ENCODE measurements at places on chromosomes 4 and X.

DNA sequence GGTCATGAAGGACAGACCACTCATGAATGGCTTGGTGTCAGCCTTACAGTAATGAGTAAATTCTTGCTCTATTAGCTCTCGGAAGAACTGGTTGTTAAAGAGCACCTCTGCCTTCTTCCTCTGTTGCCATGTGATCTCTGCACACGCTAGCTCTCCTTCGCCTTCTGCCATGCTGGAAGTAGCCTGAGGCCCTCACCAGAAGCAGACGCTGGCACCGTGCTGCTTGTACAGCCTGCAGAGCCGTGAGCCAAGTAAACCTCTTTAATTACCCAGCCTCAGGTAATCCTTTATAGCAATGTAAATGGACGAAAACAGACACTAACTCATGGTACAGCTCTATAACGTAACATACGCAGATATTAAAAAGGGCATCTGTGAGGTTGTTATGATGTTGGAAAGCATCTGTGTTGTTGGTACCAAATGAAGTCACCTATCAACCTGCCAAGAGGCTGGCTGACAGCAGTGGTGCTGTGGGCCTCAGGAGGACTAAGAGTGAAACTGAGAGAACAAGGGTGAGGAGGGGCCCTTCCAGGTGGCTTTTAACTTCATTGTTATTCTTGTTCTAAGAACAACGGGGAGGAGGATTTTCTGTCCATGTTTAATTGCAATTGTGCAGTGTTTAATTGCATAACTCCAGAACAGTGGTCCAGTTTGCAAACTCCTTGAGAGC is 69.2 kb downstream of the CRMP1 start:
- no peak for DNase-seq

DNA sequence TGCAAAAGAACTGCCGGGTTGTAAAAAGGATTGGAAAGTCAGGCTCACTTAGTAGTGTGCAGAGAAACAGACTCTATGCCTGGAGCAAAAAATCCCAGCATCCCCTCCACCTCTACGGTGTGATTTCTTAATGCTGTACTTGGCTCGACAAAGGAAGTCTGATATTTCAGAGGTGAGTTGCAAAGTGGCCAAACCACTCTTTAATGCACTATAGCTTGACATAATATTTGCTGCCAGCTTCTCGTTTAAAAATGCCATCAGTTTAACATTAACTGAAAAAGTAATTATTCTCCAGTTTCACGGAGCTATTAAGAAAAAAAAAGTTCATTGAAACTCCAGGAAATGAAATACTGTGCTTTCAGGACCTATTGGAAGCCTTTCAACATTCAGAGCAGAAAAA is 448.3 kb upstream of the ZFP42 start:
- DNase-seq = no peak

GRCh38 chrX:31166416-31166815 is 94.6 kb upstream of the FTHL17 start:
- DNase-seq = no peak

GRCh38 chrX:12582649-12583048 is 208.6 kb upstream of the PRPS2 start:
- no peak for DNase-seq

GRCh38 chr4:153728660-153729059 is 31.2 kb downstream of the RNF175 start:
- DNase-seq = no peak

DNA sequence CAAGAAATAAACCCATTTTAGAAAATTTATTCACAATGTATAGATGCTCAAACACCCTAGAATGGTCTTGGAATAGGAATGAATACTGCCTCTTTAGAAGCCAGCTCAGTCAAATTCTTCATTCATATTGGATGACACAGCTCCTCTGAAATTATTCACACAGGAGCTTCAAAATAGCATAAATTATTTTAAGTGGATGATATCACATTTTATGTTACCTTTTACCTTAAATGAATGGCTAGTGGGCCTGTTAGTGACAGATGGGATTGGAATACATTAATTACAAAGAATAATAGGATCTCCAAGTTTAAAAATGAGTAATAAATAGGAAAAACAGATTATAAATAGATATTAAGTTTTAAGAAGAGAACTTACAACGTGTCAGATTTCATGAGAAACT is 184.4 kb downstream of the GABRB1 start:
- no peak for DNase-seq

DNA sequence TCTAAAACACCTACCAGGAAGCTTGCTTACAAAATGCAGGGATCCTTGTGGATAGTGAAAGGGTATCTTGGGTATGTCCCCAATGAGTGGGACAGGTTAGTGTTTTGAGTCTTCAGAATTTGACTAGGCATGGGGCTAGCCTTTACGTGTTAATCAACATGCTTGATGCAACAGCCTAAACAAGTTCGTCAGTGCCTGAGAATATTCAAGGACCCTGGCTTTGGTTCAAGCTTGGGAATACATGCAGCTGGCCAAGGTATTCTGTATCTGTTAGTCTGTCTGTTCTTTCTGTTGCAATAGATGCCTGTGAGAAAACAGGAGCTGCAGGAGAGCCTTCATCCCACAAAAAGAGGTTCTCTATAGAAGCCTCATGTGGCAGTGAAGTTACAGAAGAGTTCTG is 149.5 kb downstream of the CCNG2 start:
- no peak for DNase-seq

DNA sequence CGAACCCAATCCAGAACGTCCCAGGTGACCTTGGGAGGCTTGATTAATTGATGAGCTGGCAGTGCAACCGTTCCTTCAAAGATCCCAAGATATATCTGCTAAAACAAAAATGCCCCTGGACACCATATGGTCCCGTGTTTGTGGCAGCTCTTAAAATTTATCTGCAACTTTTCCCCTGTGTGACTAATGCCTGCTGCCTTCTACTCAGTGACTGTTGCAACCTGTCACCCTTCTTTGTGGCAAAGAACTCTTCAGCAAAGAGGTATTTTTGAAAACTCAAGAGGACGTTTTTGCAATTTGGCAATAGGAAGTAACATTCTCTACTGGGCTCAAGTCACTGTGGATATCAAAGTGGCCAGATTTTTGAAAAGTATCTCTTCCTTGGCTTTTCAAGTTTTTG is 75.8 kb upstream of the SOD3 start:
- DNase-seq = no peak

DNA sequence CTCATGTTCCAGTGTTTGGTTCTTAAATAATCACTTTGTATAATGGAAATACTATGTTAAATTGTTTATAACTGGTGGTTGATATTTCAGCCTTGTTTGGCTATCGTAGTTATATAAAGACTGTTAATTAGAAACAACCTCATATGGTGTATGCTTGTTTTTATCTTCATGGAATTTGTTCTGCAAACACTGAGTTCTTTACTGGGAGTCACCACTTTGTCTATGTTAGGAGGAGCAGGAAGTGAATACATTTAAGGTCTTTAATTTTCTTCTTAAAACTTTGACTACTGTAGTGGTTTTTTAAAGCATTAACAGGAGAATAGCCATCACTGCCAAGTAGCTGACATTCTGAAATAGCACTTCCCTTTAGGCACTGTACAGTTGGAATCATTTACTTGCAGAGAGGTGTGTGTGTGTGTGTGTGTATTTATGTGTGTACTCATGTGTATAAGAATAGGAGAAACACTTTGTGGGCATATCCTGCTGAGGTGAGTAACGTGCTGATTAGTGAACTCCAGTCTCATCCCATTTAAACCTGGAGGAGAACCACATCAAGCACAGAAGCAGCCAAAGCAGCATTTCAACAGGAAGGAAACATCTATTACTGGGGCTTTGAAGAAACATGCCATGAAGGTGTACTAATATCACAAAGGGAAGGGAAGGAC is 37.8 kb downstream of the TET2 start:
- peak; percentile 88 for DNase-seq

- no peak for DNase-seq
Measured at GRCh38 chrX:17778997-17779396, 41.7 kb downstream of the SCML1 start.

DNA sequence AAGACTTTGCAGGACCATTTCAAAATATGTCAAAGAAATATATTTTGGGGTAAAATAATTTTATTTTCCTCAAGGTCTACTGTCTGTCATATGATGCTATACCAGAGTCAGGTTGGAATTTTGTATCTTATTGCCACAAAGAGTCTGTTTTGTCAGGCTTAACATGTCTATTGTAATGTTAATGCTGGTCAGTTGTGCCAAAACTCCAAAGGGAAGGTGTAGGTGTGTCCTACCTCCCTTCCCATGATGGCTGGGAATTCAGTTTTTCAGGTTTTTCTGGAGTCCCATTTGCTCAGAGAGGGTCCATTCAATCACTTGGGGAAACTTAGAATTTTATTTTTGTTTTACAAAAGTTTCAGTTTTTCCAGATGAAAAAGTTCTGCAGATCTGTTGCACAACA is 33.3 kb upstream of the SLC25A4 start:
- DNase-seq = no peak

DNA sequence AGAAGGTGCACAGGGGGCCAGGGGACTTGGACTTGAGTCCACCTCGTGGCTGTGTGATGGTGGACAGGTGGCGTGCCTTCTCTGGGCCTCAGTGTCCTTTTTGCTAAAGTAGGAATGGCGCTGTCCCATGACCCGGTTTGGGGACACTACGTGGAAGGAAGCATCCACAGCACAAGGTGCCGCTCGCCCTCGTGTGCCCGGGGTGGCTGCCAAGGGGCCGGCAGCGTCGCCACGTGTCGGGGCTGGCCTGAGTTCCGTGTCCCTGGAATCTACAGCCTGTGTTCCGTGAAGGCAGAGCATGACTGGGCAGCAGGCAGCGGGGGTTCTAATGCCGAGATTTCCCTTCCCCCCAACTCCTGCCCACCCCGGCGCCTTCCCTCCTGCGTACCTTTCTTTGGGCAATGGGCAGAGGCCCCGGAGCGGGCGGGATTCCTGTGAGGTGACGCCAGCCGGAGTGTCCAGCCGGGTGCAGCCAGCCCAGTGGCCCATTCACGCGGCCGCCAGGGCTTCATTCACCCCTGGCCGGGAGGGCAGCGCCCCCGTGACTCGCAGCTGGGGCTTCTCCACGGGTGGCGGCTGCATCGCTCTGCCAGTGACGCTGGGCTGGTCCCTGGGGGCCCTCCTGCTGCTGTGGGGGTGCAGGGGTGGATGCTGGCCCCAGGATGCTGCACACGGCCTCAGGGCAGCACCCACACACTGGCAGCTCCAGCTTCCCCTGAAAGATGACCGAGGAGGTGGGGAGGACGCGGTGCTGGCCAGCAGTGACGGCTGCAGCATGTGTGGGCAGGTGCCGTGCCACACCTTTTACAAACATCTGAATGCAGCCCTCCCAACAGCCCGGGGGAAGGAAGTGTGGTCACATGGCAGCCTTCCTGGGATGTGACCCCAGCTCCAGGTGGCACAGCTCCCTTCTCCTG is 21.2 kb downstream of the DOK7 start:
- DNase-seq = peak; percentile 93

DNA sequence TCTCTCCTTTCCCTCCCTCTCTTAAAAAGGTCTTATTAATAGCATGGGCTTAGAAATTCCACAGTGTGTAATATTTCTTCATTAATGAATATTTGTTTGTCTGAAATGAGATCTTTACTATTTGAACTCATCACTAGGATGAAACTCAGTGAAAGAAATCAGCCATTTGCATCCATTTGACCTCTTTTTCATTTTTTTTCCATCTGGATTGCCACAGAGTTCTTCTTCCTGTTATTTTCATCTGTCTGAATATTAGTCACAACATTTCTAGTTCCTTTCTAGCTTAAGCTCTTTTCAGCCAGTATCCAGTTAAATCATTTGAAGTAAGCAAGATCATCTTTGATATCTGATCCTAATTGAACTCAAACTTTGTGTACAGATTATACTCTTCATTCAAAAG is 69.2 kb upstream of the PLS3 start:
- no peak for DNase-seq

GRCh38 chr4:56531823-56532222 is 26.2 kb downstream of the ARL9 start:
- DNase-seq = no peak

- peak; percentile 6 for DNase-seq
Measured at GRCh38 chr4:83751336-83751949, 215.5 kb downstream of the GPAT3 start.

DNA sequence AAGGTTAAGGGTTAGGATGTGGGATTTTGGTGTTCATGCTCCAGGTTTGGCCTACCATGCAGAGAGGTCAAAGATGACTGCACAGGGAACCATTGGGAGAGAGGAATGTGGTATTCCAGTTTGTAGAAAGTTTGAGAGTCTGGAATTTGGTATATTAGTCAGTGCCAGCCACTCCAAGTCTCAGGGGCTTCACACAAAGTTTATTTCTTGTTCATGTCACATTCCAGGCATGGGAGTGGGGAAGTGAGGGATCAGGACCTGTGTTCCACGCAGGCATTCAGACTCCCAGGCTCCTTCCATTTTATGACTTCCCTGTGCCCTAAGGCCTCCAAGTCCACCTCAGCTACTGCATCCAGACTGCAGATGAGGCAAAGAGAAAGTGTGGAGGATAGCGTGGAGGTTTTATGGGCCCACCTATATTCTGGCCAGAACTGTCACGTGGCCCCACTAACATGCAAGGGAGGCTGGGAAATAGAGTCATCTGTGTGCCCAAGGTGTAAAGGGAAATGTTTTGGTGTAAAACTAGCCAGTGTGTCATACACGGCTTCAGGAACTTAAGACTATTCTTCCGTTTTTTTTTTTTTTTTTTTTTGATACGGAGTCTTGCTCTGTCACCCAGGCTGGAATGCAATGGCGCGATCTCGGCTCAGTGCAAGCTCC is 140.6 kb upstream of the SCML1 start:
- DNase-seq = no peak

GRCh38 chr4:76485450-76485849 is 50.4 kb downstream of the SHROOM3 start:
- DNase-seq = peak; percentile 84

GRCh38 chrX:38099688-38100087 is 93.3 kb downstream of the SYTL5 start:
- DNase-seq = no peak

GRCh38 chrX:44816367-44816766 is 27.5 kb upstream of the DUSP21 start:
- no peak for DNase-seq

GRCh38 chrX:1389993-1390285 is 2.0 kb downstream of the SLC25A6 start:
- no peak for DNase-seq

- no peak for DNase-seq
Measured at GRCh38 chr4:24802648-24803047, 7.3 kb downstream of the SOD3 start.

- no peak for DNase-seq
Measured at GRCh38 chr4:160611181-160611580, 1508.3 kb downstream of the RAPGEF2 start.

DNA sequence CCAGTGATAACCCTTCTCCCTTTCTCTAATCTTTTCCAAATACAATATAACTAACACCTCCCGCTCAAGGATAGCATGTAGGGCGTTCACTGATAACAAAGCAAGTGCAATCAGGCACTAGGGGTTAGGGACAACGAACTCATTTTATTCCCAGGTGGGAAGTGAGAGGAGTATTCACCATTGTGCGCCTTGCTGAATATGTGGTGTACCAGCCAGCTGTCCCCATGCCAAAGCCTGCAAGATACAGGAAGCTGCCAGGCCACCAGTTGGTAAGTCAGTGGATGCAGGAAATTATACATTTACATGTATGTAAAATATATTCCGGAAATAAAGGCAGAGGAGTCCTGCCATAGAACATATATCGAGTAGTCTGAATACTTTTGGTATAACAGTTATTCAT is 6.3 kb upstream of the HPRT1 start:
- DNase-seq = no peak

GRCh38 chrX:47171996-47172395 is 21.6 kb upstream of the UBA1 start:
- DNase-seq = no peak

Measured in SW480 (cell line).